ENCODE measurements at places on chromosomes 7 and 10. TPM values are rescaled to one million over a fixed set of nuclear protein-coding genes. Genes with fewer than 3 reads are reported as not detected.

The CHAT gene
- not detected for total RNA-seq

The LZTS2 gene
- total RNA-seq, result 58.3 TPM

The PTCD1 gene
- total RNA-seq, result 10.4 TPM

The ASB10 gene
- total RNA-seq, result not detected

The ELN gene
- not detected for total RNA-seq

GRCh38 chr10:8272794-8273425 is 218.4 kb downstream of the GATA3 start:
- DNase-seq, result peak; percentile 7

DNA sequence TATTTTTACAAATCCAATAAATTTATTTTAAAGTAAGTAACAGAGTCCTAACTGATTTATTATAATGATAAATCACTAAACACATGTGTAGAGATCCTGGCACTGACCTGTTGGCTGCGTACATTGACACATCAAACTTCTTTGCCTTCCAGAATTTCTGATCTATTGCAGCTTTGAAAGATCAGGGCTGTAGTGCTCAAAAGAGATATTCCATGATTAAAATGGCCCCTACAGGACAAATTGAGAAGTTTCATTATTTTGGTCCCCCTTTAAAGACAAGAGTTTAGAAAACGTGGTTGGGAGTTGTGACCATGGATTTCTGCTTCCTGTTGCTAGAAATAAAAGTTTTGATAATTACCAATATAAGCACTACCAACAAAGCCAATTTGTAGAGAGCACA is 87.7 kb upstream of the PDK4 start:
- peak; percentile 61 for DNase-seq

DNA sequence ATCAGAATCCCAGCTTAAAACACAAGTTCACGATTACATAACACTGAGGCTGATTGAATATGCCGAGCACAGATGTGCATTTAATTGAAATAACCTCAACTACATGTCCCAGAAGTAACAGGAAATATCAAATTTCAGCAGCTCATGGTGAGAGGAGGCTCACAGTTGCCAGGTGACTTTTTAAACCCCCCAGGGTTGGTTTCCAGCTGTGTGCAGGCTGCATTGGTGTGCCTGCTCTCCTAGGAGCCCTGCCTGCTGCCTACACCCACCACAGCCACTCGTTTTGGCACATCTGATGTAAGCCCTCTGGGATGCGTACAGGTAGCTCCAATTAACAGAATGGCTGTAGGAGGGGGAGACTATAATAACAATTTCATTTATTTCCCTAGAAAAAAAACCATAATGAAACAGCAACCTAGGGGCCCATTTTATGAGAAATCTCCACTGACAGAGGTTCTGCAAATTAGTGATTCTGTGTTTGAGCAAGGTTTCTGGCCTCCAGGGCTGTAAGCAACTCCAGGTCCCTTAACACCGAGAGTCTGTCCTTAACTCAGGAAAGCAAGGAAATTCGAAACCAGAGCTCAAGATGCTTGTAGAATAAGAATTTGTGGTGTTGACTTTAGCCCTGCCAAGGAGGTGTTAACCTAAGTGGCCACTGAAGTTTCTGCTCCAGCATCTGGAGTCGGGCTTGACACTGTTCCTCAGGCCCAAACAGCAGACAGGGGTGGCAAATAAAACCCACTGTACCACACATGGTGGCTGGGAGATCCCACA is 161.9 kb downstream of the BMPER start:
- DNase-seq, result peak; percentile 19

DNA sequence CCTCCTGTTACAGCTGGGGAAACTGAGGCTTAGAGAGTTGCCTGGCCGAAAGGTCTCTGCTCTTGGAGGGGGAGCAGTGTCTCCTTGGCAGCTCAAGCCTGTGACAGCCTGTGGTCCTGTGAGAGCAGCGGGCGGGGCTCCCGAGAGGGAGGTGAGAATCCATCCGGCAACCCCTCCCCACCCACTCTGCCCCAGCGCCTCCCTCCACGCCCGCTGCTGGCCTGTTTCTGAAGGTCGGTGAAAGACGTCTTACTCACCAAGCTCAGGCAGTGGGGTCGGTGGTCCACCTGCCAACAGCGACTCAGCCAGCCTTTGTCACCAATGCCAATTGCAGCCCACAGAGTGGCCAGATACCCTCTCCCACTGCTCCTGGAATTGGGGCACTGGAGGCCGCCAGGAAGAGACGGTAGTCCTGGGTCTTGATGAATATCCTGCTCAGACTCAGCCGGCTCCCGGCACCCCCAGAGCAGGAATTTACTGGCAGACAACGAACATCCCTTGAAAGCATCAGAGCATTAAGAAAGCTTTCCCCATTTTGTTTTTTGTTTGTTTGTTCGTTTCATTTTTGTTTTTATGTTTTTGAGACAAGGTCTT is 7.4 kb upstream of the TTYH3 start:
- DNase-seq, result no peak

GRCh38 chr10:11757454-11757820 is 15.3 kb downstream of the ECHDC3 start:
- peak; percentile 18 for DNase-seq

- peak; percentile 29 for DNase-seq
These were observed 37.7 kb downstream of the ASB13 start for GRCh38 chr10:5628451-5629302.

DNA sequence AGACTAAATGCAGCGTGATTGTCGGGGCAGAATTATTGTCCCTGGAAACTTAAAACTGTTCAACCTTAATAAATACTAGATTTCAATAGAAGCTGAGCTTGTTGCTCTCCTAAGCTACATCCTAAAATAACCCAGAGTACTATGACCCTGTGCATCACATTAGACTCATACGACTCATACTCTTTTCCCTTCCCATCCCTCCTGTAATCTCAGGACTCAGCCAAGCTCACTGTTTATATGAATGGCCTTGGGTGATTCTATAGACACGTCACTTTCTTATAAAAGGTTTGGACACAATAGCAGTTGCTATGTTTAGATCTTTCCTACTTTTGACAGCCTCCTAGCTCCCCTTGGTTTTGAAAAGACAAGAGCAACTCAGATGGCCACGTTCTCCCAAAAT is 17.2 kb downstream of the TCF7L2 start:
- DNase-seq, result peak; percentile 73

DNA sequence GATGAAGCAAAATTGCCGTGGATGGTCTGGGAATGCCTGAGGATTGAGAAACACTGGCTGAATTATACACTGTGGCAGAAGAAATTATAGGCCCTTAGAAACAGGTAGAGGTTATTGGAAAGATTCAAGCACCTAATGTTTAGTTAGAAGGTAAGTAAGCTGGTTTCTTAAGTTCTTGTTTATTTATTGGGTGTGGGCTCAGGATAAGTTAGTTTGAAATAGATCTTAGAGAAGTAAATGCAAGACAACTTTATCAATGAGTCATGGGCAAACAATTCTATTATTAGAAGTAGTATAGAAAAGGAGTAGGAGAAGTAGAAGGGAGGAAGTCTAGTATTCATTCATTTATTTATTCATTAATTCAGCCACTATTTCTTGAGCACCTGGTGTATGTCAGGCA is 96.5 kb downstream of the KAT6B start:
- DNase-seq, result peak; percentile 100

DNA sequence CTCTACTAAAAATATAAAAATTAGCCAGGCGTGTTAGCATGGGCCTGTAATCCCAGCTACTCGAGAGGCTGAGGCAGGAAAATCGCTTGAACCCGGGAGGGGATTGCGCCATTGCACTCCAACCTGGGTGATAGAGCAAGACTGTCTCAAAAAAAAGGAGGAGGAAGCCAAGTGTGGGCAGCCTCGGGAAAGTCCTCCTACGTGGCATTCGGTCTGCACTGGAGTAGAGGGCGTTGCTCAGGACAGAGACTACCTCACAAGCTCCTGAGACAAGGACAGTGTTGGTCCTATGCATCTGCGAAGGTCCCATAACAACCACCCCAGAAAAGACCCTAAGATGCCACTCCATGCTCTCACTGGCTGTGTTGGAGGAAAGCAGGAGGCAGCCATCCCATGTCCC is 10.0 kb upstream of the SERPINE1 start:
- no peak for DNase-seq
